ENCODE measurements at places on chromosomes 16 and 17.

- DNase-seq: no peak
These were observed 21.1 kb downstream of the IL4R start for GRCh38 chr16:27334838-27335237.

DNA sequence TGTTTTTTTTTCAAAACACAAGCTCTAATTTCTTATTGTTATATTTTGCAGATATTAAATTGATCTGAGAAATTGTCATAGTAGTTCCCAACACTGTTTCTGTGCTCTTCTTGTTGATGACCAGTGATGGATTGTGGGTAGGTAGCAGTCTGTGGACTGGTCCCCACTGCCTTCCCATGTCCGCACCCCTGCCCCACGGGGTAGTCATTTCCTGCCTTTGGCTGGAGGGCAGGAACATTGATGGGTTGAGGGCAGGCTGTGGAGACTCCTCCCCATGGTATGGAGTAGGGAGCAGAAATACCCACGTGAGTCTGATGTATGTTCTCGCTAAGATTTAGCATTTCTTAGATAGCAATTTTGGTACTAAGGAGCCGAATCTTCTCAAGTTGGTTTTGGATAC is 762.0 kb downstream of the CDH8 start:
- DNase-seq: no peak

- DNase-seq: no peak
These were observed 36.3 kb downstream of the MARF1 start for GRCh38 chr16:15606518-15607220.

GRCh38 chr17:41932816-41933389 is 2.5 kb downstream of the ODAD4 start:
- DNase-seq: no peak

DNA sequence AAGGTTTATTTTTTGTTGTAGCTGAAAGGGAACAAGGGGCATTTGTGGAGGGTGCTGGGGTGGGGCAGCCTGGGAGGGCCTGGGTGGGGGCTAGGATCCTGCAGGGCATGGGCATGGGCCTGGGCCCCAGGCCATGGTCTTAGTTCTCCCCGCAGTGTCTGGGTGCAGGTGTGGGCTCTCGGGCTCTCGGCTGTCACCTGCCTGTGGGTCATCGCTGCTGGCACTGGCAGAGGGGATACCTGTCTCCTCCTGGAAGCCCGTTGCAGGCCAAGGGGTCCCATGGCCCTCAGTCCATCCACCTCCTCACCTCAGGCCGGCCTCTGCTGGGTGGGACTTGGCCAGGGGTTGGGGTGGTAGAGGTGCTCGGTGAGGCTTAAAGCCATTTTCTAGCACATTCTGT is 30.3 kb downstream of the TSC2 start:
- DNase-seq: no peak

DNA sequence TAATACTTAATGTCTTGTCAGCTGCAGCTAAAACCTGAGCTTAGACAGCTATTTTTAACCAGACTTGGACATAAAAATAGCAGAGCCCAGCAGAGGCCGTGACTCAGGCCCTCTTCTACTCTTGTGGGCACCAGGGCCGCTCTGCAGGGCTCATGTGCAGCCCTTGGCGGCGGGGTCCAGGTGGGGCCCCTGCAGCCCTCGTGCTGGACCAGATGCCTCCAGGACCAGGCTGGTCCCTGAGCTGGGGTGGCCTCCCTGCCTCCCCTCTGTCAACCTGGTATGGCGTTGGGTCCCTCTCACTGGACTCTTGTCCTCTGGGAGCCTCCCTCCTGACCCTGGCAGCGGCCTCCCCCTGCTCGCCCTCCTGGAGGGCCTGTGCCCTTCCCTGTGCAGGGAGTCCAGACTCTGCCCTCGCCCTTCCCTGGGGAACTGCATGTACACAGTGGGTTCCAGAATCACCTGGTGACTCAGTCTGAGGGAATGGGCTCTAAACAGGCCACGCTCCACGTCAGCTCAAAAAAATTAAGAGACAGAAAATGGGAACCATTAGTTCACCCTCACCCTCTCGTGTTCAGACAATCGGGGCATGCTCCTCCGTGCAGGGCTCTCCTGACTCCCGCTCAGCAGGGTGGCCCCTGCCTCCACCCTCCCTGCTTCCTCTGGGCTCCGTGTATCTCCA is 9.7 kb downstream of the CDK5R1 start:
- no peak for DNase-seq

DNA sequence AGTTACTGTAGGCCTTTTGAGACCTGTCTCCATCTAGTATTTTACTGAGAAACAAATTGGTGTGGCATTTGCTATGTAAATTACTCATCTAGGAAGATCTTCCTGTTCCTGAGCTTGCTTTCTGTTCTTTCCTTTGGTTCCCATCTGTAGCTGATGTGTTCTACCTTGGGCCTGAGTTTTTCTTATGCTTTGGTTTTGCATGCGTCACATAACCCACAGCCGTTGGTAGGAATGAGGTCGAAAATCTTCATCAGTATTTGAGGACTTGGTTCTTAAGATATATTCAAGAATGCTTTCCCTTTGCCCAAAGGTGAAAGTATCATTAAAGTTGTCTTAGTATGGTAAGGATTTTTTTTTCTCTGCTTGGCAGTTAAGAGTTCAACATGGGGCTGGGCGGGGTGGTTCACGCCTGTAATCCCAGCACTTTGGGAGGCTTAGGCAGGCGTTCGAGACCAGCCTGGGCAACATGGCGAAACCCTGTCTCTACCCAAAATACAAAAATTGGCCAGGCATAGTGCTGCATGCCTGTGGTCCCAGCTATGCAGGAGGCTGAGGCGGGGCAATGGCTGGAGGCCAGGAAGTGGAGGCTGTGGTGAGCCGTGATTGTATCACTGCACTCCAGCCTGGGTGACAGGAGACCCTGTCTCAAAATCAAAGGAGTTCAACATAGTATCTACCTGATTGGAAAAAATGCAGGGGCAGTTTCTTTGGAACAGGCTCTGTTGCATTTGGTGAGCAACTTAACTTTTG is 28.8 kb downstream of the IST1 start:
- DNase-seq: no peak

GRCh38 chr17:65633988-65634387 is 72.5 kb upstream of the AXIN2 start:
- no peak for DNase-seq

- no peak for DNase-seq
These were observed 10.9 kb downstream of the RAB40C start for GRCh38 chr16:600781-601180.

DNA sequence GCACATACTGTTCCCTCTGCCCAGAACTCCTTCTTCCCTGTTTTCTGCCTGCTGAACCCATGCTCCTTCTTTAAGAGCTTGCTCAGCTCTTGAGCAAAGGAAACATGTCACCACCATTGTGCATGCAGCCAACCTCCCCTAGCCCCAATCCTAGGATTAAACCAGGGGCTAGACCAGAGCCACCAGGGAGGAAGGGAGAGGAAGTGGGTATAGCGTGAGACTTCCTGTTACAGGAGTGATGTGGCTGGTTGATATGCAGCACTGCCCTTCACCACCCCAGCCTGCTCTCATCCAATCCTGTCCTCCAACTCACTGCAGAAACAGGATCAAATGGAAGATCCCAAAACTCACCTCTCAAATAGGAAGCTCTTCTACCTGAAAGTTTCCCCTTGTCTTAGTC is 67.1 kb upstream of the CDH5 start:
- no peak for DNase-seq

DNA sequence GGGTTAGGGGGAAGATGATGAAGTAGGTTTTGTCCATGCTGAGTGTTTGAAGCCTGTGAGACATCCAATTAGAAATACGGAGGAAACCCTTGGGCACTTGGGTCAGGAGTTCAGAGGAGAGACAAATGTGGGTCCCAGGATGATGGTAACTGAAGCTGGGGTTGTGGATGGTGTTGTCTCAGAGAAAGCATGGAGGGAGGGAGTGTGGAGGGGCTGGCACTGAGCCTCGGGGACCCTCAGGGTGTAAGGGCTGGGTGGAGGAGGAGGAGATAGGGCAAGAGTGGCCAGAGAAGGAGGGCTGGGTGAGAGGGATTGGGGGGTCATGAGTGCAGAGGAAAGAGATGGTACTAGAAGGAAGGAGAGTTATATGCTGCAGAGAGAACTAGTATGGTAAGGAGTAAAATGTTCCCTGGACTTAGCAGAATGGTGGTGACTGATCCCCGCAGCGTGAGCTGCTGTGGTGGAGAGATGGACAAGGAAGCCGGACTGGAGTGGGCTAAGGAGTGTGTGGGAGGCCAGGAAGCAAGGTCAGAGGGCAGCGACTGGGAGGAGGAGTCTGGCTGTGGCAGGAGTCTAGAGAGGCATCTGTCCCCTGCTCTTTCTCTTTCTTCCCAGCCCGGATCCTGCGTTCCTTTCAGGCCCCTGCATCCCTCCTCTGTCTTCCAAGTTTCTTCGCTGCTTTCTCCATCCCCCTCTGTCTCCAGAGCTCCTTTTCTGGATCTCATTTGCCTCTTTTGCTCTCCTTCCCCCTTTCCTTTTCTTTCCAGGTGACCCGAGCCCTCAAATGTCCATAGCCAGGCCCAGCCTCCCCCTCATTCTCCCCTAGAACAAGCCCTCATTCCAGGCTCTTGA is 3.9 kb upstream of the COL1A1 start:
- no peak for DNase-seq

DNA sequence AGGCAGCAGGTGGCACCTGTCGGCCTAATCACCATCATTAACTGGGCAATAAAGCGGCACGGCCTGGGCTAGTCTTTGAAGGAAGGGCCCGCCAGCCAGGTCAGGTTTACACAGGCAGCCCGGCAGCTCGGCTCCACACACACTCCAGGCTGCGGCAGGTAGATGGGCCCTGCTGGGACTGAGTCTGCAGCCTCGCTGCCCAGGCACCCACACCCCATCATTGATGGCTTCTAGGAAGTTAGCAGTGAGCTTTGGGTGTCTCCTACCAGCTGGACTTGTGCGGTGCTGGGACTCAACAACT is 6.8 kb upstream of the FOXN1 start:
- no peak for DNase-seq

DNA sequence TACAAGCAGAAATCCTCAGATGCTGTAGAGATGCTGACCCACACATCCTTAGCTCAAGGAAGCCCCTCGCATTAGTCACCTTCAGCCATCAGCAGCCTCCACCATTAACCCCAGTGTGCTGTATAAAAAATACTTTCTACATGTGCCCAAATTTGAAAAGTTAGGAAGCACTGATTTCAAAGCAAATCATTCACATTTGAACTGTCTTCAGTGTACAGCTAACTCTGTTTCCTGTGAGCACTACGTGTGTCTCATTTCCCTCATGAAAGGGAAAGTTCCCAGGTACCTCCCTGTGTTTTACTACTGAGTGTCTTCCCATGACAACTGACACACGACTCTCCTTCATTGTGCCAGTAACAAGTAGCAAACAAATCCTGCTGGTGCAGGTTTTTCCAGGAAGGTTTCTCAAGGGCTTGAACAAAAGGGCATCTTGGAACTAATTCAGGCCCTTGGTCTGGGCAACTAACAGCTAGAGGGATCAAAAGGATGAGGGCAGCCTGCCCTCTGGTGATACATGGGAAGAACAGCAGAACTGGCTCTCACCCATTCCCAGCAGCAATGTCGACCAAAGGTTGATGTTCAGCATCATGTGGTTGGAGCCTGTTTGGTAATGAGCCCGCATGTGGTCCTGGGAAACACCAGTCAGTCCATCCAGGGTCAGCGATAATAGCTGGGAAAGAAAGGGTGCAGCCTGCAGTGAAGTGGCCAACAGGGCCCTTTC is 4.0 kb downstream of the SLC35B1 start:
- DNase-seq: no peak

DNA sequence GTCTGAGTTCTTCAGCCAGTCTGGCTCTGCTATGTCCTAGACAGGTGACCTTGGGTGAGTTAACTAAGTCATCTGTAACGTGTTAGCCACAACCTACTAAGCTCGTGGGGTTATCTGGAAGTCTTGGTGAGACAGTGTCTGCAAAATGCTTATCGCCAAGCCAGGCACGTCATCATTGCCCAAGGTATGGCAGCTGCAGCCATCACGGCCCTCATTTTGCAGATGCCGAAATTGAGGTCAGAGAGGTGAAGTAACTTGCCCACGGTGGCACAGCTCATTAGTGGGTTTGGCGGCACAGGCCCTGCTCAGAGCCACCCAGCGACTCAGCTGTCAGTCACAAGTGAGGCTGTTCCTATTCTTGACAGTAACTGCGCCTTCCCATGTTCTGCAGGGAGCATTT is 79.8 kb downstream of the CMIP start:
- DNase-seq: no peak

DNA sequence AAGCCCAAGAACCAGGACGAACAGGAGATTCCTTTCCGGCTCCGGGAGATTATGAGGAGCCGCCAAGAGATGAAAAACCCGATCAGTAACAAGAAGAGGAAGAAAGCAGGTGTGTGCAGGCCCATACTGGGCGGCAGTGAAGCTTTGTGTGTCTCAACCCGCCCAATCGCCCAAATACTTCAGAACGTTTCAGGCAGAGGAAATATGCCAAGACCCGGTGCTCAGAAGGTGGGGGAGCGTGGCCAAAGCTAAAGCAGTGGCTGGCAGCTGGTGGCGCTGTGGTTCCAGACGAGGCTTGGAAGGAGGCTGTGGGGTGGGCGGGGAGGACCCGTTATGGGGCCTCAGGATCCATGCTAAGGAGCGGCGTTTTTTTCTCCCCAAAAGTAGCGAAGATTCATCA is 1.2 kb downstream of the CCDC137 start:
- no peak for DNase-seq

- no peak for DNase-seq
These were observed 1.0 kb downstream of the AMZ2 start for GRCh38 chr17:68248891-68249290.

DNA sequence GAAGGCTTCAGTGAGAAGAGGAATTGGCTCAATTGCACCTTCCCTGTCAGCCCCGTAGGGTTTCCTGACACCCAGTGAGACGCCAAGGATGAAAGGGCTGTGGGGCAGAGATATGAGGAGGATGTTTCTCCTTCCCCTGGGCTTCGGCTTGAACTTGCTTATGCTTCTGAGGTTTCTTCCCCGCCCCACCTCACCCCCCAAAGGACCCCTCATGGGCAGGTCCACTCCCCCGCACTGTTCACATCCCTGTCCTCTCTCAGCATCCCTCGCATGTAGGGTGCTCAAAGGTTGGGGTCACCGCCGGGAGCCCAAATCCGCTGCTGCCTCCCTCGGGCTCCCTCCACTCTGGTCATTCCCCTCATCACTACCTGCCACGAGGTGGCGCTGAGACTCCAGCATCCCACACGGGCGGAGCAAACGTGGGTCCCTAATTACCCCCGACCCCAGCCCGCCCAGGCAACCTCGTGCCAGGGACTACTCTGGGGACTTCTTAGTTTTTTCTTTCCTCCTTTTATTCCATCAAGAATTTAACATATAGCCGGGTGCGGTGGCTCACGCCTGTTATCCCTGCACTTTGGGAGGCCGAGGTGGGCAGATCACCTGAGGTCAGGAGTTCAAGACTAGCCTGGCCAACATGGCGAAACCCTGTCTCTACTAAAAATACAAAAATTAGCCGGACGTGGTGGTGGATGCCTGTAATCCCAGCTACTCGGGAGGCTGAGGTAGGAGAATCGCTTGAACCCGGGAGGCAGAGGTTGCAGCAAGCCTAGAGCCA is 3.3 kb upstream of the TRARG1 start:
- DNase-seq: peak; percentile 56

GRCh38 chr16:82936941-82937551 is 310.3 kb downstream of the CDH13 start:
- no peak for DNase-seq

DNA sequence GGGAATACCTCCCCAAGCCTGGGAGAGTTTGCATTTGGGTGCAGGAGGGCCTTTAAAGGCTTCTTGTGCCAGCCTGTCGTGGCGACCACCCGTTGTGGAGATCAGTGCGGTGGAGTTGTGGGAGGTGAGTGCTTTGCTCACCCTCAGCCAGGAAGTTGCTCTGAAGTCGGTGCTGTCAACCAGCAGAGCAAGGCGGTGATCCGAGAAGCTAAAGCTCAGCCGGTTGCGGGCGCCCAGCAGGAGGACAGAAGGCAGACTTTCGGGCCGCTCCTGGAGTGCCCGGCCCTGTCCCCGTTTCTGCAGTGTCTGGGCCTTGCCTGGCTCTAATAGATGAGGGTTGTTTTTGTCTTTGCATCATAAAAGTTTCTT is 1.4 kb downstream of the UBE2I start:
- no peak for DNase-seq
